Airway epithelial cell (primary cell): ENCODE measurements at places on chromosomes 2 and 18. TPM values are rescaled to one million over a fixed set of nuclear protein-coding genes. Genes with fewer than 3 reads are reported as not detected.

Gene DNAJC5G
- total RNA-seq, result not detected in 2 replicates

Gene EGR4
- total RNA-seq, result not detected in 2 replicates

Gene LDLRAD4
- total RNA-seq, result not detected in 2 replicates

Gene NT5DC4
- not detected in 2 replicates for total RNA-seq

Gene GULP1
- 3.0 and 5.4 TPM in 2 replicates for total RNA-seq
